ENCODE measurements at places on chromosomes 2 and 18.

GRCh38 chr18:55206927-55207326, 247.7 kb upstream of the CCDC68 start:
- ATAC-seq: no peak

DNA sequence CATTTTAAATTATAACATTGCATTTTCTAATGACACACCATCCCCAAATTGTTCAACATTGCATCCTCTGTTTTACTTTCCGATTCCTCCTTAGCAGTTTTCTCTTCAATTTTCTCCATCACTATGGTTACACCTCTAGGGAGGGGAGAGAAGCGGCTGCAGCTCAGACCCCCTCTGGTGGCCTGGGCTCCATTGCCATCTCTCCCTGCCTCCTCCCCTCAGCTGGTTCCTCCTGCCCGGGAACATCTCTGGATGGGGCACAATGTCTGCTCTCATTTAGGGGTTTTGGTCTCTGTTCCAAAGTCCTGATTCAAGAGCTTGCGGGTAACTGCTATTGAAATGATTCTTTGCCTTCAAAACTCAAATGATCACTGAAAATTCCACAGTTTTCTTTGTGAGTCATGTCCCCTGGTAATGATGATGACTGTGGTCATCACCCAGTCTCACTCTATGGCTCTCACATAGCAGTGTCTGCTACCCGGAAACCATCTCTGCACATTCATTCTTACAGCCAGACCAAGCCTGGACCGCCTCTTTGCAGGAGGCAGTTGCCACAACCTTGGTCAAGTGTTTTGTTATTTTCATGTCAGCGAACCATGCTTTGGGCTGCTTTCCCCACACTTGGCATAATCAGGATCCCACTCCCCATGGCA, 263.9 kb downstream of the ALPK2 start:
- ATAC-seq: no peak

GRCh38 chr2:161650116-161651015, 26.1 kb downstream of the SLC4A10 start:
- no peak for ATAC-seq

DNA sequence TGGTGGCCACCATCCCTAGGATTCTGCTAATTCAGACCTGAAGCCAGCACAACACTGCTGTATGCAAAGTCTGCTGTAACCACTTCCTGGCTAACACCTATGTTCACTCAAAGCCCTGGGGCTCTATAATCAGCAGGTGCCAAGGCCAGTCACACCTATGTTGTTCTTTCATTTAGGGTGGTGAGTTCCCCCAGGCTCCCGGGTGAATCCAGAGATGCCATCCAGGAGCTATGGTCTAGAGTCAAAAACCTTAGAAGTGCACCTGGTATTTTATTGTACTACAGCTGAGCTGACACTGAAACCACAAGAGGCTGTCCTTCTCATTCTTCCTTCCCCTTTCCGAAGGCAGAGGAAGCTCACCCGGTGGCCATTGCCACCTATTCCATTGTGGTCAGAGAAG, 46.2 kb upstream of the CCDC141 start:
- ATAC-seq: no peak

DNA sequence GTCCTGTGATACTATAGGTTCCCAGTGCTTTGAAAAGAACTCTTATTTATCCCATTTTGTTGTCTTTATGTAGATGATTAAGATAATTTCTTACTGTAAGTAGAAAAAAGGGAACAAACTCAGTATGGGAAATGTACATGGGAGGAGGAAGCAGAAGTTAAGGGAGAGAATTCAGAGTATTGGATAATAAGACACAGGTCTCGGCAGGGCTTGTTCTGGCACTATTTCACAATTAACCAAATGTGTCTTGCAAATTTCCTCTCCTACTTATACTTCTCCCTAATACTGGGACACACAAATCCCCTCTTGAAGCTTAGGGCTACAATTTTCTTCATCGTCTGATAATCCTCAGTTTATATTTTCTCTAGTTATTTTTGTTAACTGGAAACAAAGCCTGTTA, 744.0 kb downstream of the ADCYAP1 start:
- ATAC-seq: no peak

GRCh38 chr18:32355896-32356295, 114.8 kb downstream of the GAREM1 start:
- ATAC-seq: no peak

DNA sequence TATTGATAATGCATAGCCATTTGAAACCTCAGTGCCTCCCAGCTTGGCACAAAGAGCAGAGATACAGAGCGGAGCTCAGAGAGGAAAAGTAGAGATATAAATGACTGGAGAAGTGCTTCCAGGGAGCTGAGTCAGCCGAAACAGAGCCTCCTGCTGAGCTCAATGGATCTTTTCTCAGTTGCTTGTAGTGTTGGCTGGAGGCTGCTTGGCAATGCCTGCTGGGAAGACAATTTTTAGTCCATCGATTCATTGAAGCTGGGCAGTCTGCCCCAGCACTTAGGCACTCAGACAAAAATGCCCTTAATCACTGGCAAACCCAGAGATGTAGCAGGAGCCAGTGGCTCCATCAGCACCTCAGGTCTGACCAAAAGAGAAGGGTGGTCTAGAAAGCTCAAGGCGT, 81.3 kb upstream of the SETBP1 start:
- ATAC-seq: peak; percentile 58

- ATAC-seq: no peak
Measured at GRCh38 chr2:39492095-39492590, 55.1 kb upstream of the MAP4K3 start.

DNA sequence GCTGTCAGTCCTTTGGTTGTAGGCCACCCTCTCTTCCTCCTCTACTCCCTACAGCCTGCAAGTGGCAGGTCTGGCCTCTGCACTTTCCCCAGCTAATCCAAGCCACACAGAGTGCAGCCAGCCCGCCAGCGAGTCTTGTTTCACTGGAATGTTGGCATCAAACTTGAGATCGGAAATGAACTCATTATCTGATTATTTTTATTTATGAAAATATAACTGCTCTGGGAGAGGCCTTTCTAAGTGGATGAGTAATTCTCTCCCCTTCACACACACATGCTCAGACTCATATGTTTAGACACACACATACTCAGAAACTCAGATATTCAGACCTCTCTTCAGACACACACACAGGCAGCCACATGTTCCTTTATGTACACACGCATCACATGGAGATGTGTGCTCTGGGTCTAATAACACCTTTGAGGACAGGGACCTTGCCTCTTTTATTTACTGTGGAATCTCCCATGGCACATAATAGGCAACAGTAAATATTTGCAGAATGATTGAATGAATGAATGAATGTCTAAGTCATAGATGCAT, 151.3 kb downstream of the ZFP36L2 start:
- ATAC-seq: no peak

DNA sequence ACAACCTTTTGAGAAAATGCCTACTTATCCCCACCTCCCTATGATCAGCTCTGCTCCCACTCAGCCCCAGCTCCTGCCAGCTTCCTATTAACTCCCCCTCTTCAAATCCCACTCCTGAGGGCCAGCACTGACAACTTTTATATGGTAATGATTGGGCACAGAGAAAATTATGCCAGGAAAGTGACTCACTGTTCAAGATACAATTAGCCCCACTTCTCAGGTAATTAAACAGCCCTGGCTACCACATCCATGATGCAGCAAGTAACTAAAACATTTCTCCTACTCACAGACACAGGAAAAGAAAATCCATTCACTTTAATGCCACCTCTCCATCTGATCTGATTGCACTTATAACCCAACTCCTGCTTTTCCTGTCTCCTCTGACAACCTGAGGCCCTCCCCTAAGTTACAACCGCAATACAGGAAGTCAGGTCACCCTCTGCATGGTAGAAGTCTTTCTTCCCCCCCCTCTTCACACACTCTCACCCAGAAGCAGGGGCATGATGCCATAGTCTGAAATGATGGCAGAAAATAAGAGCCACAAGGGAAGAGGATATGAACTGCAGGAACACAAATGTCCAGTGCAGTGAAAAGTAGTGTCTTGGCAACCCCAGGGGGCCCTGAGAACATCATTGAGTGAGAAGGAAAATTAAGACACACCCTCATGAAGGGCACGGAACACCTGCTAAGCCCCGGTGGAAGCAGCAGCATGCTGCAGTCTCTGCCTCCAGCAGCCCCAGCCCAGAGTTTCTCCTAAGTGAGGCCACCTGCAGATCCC, 54.4 kb downstream of the STK39 start:
- peak; percentile 73 for ATAC-seq

GRCh38 chr2:68594674-68595492, 48.5 kb upstream of the PROKR1 start:
- ATAC-seq: no peak

DNA sequence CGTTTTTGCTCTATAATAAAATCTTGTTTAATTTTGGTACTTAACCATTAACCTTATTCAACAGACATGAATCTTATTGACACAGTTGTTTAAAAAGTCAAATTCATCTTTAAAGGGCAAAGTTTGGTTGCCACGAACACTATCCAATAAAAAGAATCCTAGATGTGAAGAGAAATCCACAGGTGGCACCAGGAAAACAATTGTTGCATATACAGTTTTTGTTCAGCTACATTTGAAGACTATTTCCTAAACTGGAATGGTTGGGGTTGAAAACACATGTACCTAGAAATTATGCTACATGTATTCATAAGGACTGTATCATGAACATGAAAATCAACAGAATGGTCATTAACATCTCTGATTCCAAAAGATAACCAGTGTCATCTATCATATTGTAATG, 71.1 kb upstream of the GULP1 start:
- ATAC-seq: no peak

DNA sequence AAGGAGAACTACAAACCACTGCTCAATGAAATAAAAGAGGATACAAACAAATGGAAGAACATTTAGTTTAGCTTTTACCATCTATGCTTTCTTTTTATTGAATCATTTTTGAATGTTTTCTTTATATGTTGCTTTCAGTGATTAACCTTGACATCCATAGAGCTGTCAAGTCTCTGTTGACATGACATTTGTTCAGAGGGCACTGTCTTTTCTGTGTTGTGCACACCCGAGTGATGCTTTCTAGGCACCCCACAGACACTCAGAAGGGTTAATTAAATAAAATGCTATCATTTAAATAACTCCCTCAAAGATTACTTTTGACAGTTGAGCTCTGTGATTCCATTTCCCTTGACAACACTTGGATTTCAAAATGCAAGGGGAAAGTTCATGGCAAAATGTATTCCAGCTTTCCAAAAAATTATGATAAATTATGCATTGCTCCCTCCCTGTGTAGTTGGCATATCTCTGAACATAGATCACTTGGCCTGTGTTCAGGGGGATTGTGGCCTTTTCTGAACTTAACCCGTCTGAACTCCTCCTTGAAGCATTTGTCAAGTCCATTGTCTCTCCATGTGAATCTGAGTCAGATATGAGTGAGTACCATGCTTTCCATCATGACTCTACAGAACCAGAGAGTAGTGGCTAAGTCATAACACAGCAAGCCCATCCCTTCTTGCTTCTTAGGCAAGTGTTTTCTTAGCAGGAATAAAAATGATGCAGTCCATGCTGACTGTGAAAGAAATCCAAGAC, 372.6 kb downstream of the RPRM start:
- ATAC-seq: no peak

DNA sequence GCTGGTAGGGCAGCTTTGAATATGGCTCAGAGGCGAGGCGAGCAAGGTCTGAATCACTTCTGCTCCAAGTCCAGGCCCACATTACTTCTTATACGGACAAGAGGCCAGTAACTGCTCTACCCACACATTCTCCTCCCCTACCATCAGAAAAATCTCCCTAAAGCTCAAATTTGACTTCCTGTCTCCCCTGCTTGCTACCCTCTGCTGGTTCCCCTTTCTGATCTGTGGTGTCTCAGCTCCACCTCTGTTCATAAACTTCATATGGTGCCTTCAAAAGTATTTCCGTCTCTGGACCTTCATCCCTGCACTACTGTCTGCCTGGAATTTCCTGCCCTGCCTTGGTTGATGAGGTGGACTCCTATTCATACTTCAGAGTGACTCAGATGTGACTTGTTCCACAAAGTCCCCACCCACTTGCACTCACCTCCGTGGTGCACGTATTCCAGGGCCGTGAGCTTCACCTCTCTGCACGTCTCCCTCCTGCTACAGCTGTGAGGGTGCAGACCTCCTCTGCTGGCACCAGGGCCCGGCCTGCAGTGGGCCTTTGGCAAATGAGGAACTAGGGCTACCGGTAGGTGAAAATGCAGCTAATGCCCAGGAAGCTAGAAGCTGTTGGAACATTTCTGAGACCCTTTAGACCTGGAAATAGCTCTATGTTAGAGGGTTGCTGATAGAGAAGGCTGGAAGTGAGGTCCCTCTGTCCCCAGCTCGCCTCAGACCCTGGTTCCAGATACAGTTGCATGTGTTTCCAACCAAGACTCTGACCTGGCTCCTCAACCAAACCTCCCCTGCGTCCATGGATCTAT, 24.6 kb upstream of the KCMF1 start:
- no peak for ATAC-seq

- ATAC-seq: peak; percentile 35
Measured at GRCh38 chr18:9742524-9743131, 34.5 kb downstream of the RAB31 start.

GRCh38 chr2:190432567-190433231, 24.5 kb downstream of the MFSD6 start:
- no peak for ATAC-seq

DNA sequence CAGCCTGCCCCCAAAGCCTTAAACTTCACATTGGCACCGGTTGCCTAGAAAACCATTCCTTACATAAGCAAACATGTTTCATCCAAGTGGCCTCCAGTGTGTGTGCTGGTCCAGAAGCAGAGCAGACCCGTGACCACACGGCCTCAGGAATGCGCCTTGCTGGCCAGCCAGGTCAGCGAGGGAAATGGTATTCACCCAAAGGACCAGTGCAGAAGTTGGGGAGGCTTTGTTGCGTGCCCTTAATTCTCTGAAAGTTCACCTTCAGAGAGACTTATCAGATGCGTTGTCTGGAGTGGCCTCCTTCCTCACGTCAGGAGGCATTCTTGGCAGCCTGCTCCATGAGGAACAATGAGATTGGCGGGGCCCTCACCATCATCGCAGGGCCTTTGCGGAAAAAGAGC, 25.9 kb downstream of the NRP2 start:
- ATAC-seq: no peak

DNA sequence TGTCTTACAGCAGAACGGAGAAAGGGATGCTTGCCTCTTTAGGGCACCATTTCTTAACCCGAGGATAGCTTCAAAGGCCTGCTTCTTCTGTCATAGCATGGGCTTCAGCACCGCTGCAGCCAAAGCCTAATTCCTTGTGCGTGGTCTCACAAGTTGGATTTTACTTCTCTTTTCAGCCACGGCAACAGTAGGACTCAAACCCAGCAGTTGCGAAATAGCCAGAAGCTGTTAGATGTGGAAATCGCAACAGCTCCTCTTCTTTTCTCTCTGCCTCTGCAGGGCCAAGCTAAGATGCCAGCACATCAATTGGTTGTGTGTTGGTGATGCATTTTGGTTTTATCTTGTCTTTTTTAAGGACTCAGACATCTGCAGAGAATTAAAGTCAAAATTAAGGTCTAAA, 3.1 kb downstream of the NRXN1 start:
- no peak for ATAC-seq

DNA sequence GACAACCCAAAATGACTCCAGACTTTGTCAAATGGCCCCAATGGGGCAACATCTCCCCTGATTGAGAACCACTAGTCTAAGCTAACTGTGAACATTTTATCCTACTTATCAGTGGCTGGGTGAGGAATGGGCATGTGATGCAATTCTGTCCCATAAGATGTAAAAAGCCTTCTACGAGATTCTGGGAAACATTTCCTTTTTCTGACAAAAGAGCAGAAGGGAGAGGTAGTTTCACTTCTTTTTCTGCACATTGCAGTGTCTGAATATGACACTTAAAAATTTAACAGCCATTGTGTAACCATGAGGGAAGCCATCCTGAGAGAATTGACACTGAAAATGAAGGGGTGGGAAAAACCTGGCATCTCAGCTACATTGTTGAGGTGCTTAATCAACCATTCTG, 17.3 kb upstream of the MARCHF4 start:
- ATAC-seq: no peak
